ENCODE measurements at places on chromosomes 12 and 14. TPM values are rescaled to one million over a fixed set of nuclear protein-coding genes. Genes with fewer than 3 reads are reported as not detected.
A peak's percentile ranks its signal among the peaks of the same experiment; 100 is the strongest.

- no peaks in the 10 kb centered on the region for H3K36me3 ChIP-seq
- no peaks in the 10 kb centered on the region for H3K27me3 ChIP-seq
- peak; percentile 29 for DNase-seq
Measured at GRCh38 chr12:116818341-116818856, 62.8 kb downstream of the HRK start.

- H3K36me3 ChIP-seq = peaks cover 25% of the 10 kb centered on the region
- DNase-seq = no peak
- peaks cover 14% of the 10 kb centered on the region for H3K4me1 ChIP-seq
- no peaks in the 10 kb centered on the region for H3K27me3 ChIP-seq
Measured at GRCh38 chr12:132099739-132100138, 44.4 kb downstream of the DDX51 start.

DNA sequence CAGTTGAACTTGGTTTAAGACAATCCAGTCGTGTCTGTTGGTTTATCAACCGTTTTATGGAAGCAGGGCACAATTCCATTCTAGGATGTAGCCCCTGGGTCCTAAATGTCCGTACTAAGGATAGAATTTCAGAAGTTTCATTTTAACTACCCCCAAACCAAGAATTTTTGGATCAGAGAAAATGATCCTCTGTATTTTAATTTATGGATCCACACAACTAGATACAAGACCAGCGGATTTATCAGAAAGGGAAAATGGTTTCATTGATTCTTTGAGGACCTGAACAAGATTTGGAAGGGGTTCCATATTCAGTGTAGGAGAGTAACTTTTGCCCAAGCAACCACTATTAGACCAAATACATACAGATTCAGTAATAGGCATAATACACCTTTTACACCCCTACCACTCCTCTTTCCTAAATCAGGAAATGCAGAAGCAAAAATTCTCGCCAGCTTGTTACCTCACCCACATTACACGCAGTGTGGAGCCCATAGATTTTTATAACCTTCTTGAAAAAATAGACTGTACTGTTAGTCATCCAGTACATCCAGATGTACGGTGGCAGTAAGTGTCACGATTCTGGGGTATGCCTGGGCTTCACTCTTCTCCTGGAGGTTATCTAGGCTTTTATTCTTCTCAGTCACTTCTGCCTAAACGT is 1.4 kb upstream of the FBXL14 start:
- H3K4me1 ChIP-seq = peaks cover 17% of the 10 kb centered on the region
- peaks cover 13% of the 10 kb centered on the region for H3K36me3 ChIP-seq
- no peak for DNase-seq
- no peak overlapping the region for H3K27ac ChIP-seq
- no peaks in the 10 kb centered on the region for H3K27me3 ChIP-seq
- H3K4me3 ChIP-seq = peak overlapping the region; percentile 85

Gene ALG10
- total RNA-seq = 20.9 TPM

DNA sequence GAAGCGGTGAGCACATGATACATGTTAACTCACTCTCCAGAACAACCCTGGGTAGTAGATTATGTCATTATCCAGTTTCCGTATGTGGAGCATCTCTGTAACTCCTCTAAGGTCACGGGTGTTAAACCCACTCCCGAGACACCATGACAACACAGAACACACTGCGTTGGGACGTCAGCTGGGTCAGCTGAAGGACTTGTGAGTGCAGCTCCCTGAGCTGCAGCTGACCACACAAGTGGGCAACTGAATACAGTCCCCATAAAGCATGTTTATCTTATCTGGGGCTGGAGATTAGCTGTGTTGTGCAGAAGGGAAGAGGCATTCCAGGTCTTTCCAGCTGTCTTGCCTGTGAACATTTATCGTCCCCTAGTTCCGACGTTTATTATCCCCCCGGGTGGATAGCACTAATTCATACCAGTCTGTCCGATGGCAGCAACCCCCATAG is 211.5 kb downstream of the CHST11 start:
- no peak overlapping the region for H3K27ac ChIP-seq
- H3K4me1 ChIP-seq = peaks cover 69% of the 10 kb centered on the region
- H3K36me3 ChIP-seq = peaks cover 3% of the 10 kb centered on the region
- DNase-seq = no peak
- H3K4me3 ChIP-seq = no peak overlapping the region

GRCh38 chr12:22529281-22530060 is 14.9 kb downstream of the C2CD5 start:
- no peak overlapping the region for H3K4me3 ChIP-seq
- H3K27ac ChIP-seq = no peak overlapping the region
- no peaks in the 10 kb centered on the region for H3K27me3 ChIP-seq
- peaks cover 4% of the 10 kb centered on the region for H3K4me1 ChIP-seq
- peaks cover 26% of the 10 kb centered on the region for H3K36me3 ChIP-seq

DNA sequence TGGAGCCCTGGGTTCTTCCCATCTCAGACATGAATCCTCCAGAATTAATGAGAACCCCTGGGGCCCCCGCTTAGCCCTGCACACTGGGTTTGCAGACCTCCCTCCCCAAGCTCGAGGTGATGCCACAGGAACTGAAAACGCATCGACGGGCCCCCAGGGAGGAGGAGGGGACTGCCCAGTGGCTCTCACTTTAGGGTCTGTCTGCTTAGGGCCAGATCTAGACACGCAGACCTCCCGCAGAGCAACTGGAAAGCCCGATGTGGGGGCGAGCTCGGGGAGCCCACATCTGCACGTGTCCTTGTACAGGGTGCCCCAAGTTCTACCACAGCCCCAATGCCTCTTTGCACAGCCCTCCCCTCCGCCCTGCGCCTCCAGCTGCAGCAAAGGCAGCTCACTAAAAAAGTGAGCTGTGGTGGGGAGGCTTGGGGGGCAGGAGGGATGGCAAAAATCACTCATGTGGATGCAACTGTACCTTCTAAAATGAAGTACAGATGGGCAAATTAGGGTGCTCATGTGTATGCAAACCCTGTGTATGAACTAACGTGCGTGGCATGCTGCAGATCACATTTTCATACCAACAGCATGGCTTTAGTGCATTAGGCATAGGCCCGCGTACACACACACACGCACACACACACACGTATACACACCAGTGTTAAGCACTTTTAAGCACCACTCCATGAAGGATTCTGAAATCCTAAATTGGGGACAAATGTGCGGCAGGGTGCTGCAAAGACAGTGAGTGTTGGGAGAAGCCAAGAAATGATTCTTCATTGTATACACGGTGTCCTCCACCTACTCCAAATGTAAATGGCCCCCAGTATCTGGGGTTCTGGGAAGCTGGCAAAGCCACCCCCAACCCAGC is 99.9 kb upstream of the MAP1LC3B2 start:
- H3K36me3 ChIP-seq = no peaks in the 10 kb centered on the region
- H3K27ac ChIP-seq = no peak overlapping the region
- no peaks in the 10 kb centered on the region for H3K4me1 ChIP-seq
- no peak overlapping the region for H3K4me3 ChIP-seq
- no peaks in the 10 kb centered on the region for H3K27me3 ChIP-seq
- DNase-seq = no peak

DNA sequence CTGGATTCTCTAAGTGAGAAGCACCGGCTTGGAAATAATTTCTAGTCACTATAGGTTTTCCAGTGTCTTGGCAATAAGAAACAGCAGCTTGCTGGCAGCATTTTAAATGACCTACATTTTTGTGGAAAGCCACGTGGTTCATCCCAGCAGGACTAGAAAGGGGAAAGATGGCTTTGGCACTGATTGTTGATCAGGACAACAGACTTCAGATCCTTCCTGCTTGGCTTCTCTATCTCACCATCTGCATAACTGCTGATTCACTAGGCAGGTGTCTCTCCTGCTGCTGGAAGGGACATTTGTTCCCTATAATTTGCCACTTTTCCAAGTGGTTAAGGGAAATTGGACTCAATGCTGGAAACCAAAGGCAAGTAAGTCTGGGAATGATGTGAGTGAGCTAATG is 131.0 kb downstream of the TTC8 start:
- H3K4me1 ChIP-seq = no peaks in the 10 kb centered on the region
- H3K36me3 ChIP-seq = peaks cover 2% of the 10 kb centered on the region
- no peak for DNase-seq
- H3K4me3 ChIP-seq = no peak overlapping the region
- peaks cover 9% of the 10 kb centered on the region for H3K27me3 ChIP-seq

Gene LRFN5
- total RNA-seq = not detected

- H3K4me1 ChIP-seq = peaks cover 2% of the 10 kb centered on the region
- no peak overlapping the region for H3K4me3 ChIP-seq
- H3K27me3 ChIP-seq = peaks cover 4% of the 10 kb centered on the region
- H3K27ac ChIP-seq = no peak overlapping the region
- H3K36me3 ChIP-seq = peaks cover under 1% of the 10 kb centered on the region
- no peak for DNase-seq
Measured at GRCh38 chr12:42283739-42284138, 42.2 kb downstream of the ZCRB1 start.

DNA sequence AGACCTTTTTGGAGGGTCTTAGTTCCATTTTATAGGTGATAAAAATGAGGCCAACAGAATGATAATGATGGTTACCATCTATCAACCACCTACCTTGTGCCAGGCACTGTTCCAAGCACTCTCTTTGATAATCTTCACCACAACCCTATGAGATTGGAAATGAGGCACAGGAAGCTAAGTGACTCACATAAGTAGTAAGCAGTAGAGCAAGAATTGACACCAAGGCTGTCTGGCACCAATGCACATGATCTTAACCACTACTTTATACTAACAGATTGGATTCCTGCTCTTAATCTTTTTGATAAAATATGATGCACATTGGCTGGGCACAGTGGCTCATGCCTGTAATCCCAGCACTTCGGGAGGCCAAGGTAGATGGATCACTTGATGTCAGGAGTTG is 91.4 kb downstream of the DRAM1 start:
- no peaks in the 10 kb centered on the region for H3K27me3 ChIP-seq
- peaks cover 13% of the 10 kb centered on the region for H3K4me1 ChIP-seq
- H3K4me3 ChIP-seq = no peak overlapping the region
- no peaks in the 10 kb centered on the region for H3K36me3 ChIP-seq
- peak; percentile 11 for DNase-seq

DNA sequence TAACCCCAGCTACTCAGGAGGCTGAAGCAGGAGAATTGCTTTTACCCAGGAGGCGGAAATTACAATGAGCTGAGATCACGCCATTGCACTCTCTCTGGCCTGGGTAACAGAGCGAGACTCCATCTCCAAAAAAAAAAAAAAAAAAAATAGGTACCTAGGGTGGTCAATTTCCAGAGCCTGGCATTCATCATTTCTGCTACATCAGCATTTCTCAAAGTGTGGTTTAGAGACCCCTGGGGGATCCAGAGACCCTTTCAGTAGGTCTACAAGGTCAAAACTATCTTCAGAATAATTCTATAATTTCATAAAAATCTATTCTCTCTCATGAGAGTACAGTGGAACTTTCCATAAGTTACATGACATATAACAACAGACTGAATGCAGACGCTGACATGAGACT is 19.9 kb downstream of the CERS5 start:
- DNase-seq = no peak
- no peaks in the 10 kb centered on the region for H3K27me3 ChIP-seq
- H3K4me1 ChIP-seq = peaks cover 30% of the 10 kb centered on the region
- no peak overlapping the region for H3K27ac ChIP-seq
- peaks cover 6% of the 10 kb centered on the region for H3K36me3 ChIP-seq

GRCh38 chr14:22314183-22314820 is 274.7 kb downstream of the DAD1 start:
- peak overlapping the region; percentile 29 for H3K4me3 ChIP-seq
- H3K27me3 ChIP-seq = no peaks in the 10 kb centered on the region
- H3K4me1 ChIP-seq = no peaks in the 10 kb centered on the region
- peak overlapping the region; percentile 77 for H3K27ac ChIP-seq
- H3K36me3 ChIP-seq = no peaks in the 10 kb centered on the region

GRCh38 chr12:103368167-103368566 is 127.6 kb downstream of the C12orf42 start:
- no peaks in the 10 kb centered on the region for H3K27me3 ChIP-seq
- H3K36me3 ChIP-seq = peaks cover 10% of the 10 kb centered on the region
- peaks cover 4% of the 10 kb centered on the region for H3K4me1 ChIP-seq
- no peak overlapping the region for H3K27ac ChIP-seq
- no peak overlapping the region for H3K4me3 ChIP-seq

Gene JDP2
- total RNA-seq = 1.8 TPM

DNA sequence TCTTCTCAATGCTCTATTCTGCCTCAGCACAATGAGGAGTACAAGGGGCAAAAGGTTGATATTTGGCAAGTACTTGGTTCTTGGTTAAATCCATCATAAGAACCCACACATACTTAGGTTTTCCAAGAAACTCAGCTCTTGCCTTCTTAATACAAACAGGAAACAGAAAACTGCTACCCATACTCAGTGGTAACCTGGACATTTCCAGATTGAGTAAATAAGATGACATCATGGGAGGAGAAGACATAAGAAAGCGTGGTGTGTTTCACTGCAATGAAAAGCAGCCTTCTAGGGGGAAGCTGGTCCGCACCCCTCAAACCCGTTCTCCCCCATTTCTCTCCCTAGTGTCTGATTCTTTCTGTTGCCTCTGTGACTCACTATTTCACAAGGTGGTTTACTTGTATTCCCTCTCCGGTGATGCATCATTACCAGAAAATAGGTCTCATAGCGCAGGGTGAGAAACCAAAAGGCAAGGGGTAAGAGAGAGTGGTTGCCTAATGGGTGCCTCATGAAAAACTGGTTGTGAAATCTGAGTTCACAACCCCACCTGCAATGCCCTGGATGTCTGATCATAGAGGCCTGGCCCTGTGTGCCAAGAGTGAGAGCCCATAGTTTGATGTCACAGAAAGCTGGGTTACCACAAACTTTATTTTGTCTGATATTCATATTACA is 326.5 kb upstream of the TBX3 start:
- no peak overlapping the region for H3K27ac ChIP-seq
- H3K36me3 ChIP-seq = no peaks in the 10 kb centered on the region
- no peak for DNase-seq
- no peaks in the 10 kb centered on the region for H3K27me3 ChIP-seq

Gene HOXC9
- total RNA-seq = not detected

DNA sequence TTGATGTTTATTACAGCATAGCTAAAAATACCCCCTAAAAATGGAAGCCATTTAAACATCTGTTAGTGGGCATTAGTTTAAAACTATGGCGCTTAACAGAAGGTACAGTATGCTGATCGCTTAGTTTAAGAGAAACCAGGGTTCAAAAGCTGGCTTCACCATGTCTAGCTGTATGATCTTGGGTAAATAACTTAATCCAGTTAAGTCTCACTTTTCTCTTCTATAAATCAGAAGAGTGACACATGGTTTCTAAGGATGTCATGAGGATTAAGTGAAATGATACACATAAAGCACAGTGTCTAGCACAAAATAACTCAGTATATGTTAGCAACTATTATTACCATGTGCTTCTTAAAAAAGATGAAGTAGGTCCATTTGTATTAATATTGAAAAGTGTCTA is 38.7 kb downstream of the STK38L start:
- H3K4me1 ChIP-seq = peaks cover 7% of the 10 kb centered on the region
- H3K27me3 ChIP-seq = no peaks in the 10 kb centered on the region
- no peak overlapping the region for H3K4me3 ChIP-seq
- no peak overlapping the region for H3K27ac ChIP-seq

DNA sequence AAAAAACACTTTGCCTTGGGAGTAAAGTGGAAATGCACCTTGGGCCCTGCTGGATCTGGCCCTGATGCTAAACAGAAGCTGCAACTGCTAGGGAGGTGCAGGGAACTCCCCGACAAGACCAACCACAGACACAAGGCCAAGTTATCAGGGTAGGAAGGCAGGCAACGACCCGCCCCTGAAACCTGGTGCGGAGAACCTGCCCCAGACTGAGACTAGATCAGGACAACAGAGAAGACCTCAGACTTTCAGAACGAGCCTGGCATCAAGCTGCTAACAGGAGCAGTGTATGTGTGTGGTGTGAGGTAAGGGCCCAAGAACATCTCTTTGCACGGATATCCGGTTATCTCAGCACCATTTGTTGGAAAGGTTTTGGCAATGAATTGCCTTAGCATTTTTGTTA is 233.7 kb upstream of the RTL1 start:
- no peak overlapping the region for H3K4me3 ChIP-seq
- H3K4me1 ChIP-seq = no peaks in the 10 kb centered on the region
- H3K27ac ChIP-seq = no peak overlapping the region
- DNase-seq = no peak
- H3K27me3 ChIP-seq = peaks cover 13% of the 10 kb centered on the region
- H3K36me3 ChIP-seq = peaks cover 5% of the 10 kb centered on the region

Data from activated CD4-positive, alpha-beta memory T cell treated with anti-CD3 and anti-CD28 coated beads for 36 hours (primary cell).